ENCODE measurements at places on chromosomes 6 and 20. TPM values are rescaled to one million over a fixed set of nuclear protein-coding genes. Genes with fewer than 3 reads are reported as not detected.

Gene PTGIS
- total RNA-seq, result 89.7 TPM

Gene PRPH2
- total RNA-seq, result 2.4 TPM

Gene DZANK1
- 3.5 TPM for total RNA-seq

Gene MRAP2
- 10.3 TPM for total RNA-seq

- DNase-seq, result no peak
Measured at GRCh38 chr6:136254851-136255466, 4.8 kb upstream of the MTFR2 start.

DNA sequence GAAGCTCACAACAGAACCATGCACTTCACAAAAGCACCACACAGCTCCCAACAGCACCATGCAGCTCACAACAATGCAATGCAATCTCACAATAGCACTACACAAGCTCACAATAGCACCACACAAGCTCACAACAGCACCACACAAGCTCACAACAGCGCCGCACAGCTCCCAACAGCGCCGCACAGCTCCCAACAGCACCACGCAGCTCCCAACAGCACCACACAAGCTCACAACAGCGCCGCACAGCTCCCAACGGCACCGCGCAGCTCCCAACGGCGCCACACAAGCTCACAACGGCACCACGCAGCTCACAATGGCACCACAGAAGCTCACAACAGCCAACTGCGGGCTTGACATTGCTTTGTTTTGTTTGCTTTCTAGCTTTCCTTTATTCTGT is 198.1 kb downstream of the DLL1 start:
- peak; percentile 4 for DNase-seq

GRCh38 chr6:86820750-86821149 is 116.6 kb upstream of the HTR1E start:
- no peak for DNase-seq

DNA sequence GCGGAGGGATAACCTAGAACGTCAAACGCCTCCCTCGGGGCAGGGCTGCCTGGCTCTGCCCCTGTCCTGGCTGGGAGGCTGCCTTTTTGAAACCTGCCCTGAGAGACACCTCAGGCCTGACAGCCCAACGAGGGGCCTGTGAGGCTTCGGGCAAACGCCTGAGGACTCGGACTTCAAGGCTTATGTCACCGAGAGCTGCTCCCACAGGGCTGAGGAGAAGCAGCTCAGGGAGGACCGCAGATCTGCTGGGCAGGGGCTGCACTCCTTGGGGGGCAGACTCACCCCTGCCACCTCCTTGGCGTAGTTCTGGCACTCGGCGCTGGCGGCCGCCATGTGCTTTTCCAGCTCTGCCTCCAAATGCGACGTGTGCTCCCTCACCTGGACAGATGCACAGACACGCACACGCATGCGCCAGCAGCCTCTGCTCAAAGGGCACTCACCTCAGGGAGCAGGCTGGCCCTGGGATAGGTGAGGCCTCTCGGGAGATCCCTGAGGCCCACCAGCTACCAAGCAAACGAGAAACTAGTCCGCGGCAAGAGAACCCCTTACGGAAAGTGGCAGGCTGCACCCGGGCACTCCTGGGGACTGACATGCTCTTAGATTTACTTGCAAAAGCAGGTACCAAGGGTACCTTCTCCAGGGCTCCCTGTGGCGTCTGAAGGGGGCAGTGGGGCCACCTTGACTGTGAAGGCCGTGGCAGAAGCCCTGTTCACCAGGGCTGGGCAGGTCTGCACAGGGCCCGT is 49.6 kb downstream of the DSTN start:
- DNase-seq, result peak; percentile 54
